ENCODE measurements at places on chromosomes 11 and 22.
A peak's percentile ranks its signal among the peaks of the same experiment; 100 is the strongest.

DNA sequence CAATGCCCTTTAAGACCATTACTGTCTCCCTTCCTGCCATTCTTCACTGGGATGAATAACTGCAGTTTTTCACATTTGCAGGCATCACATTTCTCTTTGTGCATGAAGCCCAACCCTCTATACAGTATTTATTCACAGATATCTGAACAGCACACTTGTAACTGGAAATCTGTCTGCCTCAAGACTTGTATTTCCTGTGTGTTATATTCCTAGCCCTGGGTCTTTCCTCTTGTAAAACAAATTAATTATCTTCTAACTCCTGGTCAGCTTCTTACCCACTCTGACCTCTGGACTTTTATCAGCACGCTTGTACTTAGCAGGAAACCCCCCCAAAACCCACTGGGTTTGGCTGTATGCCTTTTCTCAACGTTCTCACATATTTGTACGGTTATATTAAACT lies 2.0 kb downstream of the CSRP3 start:
- DNase-seq, result no peak

DNA sequence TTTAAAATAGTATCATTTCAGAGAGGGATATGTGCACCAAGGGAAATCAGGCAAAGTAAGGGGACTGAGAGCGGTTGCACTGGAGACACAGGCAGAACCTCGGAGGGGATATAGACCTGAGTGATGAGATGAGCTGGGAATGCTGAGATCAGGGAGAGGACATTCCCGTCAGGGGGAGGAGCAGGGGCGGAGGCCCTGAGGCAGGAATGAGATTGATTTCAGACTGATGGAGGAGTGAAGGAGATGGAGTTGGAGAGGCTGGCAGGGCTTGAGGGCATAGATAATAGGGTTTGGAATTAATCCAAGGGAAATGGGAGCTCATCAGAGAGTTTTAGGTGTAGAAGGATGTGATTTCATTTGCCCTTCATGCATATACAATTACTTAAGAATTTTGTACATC lies 13.2 kb downstream of the CD6 start:
- DNase-seq, result no peak

- no peak for DNase-seq
Measured at GRCh38 chr11:128559496-128560103, 27.8 kb downstream of the ETS1 start.

DNA sequence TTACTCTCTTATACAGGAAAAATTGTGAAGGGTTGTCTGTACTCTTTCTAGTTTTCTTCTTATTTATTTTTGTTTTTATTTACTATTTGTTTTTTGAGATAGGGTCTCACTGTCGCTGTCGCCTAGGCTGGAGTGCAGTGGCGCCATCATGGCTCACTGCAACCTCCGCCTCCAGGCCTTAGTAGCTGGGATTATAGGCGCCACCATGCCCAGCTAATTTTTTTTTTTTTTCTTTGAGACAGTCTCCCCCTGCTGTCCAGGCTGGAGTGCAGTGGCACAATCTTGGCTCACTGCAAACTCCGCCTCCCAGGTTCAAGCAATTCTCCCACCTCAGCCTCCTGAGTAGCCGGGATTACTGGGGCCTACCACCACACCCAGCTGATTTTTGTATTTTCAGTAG lies 18.4 kb downstream of the CUL5 start:
- DNase-seq, result no peak

GRCh38 chr11:6771926-6772893 lies at the start of gene OR2AG2:
Gene OR2AG2, minus strand, starts transcription at chr11:6771976. Its CDS starts 3,019 bp downstream, at chr11:6768957.
- no peak for DNase-seq

- DNase-seq, result no peak
Measured at GRCh38 chr11:15863411-15863810, 492.9 kb downstream of the SOX6 start.

DNA sequence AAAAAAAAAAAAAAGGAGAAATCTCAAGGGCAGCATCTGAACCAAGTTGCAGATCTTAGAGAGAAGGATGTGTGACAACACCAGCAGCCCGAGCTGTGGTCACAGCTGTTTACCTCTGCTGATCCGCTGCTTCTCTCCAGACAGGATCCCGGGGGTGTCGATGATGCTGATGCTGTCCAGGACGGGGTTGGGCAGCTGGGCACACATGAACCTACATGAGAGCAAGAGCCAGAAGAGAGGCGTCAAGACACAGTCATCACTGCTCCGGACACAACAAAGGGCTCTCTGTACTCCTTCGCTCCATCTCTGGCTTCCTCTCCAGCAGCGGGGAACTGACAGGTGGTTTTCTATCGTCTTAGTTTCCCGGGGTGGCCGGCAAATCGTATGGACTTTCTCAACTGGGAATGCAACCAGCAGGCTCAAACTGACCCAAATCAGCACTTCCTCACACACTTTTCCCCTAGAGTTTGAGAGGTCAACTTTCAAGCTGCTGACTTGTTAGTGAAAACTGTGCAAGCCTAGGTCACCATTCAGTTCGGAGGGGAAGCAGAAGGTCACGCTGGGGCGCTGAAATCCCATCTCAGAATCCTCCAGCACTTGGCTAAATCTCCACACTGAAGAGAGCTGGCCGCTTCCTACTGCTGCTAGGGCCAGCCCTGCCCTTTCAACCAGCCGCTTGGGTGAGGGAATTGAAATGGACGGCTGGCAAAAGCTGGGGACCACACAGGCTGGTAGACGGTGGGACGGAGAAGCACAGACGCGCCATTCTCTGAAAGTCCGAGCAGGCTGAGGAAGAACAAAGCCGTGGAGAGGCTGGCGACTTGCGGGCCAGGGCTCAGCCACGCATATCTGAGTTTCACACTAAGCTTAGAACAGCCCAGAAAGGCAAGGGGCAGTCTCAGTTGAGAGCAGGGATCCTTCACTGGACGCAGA lies 3.8 kb downstream of the EHD1 start:
- no peak for DNase-seq

DNA sequence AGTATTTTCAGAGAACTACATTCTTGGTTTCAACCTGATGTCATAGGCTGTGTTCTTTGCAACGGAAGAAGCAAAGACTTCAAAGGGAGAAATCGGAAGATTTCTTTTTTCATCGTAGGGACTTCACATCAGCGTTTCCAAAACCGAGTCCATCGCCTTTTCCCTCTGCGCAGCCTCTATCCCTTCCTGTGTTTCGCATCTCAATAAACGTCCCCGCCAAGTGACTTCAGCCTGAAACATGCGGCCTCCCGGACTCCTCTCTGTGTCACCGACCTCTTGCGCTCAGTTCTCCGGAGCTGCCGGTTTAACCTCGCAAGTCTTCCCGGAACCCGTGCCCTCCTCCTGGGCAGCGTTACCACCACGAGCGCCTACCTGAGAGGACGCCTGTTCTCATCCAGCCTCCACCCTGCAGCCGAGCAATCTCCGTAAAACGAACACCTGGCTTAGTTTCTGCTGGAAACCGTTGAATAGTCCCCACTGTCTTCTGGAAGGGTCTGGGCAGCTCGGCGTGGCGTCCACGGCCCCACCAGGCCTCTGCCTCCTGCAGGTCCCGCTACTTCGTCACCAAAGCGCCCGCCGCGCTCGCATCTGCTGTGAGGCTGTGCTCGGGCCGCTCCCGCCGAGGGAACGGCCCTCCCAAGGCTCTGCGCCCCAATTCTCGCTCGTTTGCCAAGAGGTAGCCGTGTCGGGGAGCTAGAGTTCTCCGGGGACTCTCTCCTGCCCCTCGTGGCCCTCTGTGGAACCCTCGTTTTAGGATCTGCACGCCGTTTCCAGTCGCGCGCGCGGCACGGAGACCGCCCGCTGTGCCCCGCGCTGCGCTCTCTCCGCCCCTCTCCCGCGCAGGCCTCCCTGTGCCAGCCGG lies at the start of gene GLB1L3:
Gene GLB1L3 (plus strand): TSS at position 846 of the 862 bp plus-strand sequence. CDS start 362 bp downstream, outside the sequence.
- DNase-seq, result peak; percentile 59

- DNase-seq, result no peak
Measured at GRCh38 chr22:38718414-38718813, 12.7 kb downstream of the GTPBP1 start.

DNA sequence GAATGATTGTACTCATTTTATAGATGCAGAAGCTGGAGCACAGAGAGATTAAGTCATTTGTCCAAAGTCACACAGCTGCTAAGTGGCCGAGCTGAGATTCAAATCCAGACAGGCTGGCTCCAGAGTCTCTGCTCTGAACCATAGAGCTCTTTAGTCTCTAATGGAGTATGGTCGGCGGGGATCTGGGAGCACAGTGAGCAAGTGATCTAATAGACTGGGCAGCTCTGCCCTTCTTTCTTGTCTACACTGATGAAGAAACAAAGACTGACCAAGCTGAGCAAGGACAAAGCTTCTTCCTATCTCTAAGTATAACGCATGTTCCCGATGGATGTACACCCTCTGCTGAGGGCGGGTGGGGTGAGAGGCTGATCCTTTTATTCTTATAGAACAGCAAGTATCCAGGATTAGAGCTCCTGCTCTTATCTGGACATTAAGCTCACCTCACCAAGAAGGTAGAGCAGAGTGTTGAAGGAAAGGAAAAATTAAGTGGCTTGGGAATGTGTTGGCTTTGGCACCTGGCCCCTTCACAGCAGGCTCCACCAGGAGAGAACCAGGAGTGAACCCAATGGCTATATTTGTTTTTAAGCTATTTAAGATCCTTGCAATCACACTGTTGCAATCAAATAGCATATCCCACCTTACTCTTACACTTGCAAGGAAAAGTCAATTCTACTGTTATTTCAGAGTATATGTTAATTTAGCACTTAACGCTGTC lies 68.7 kb downstream of the ETS1 start:
- no peak for DNase-seq

- DNase-seq, result peak; percentile 33
Measured at GRCh38 chr11:14075118-14076078, 112.9 kb downstream of the SPON1 start.

- no peak for DNase-seq
Measured at GRCh38 chr22:20256551-20257211, 11.4 kb downstream of the RTN4R start.

- DNase-seq, result no peak
Measured at GRCh38 chr22:20491346-20491745, 4.2 kb downstream of the KLHL22 start.

DNA sequence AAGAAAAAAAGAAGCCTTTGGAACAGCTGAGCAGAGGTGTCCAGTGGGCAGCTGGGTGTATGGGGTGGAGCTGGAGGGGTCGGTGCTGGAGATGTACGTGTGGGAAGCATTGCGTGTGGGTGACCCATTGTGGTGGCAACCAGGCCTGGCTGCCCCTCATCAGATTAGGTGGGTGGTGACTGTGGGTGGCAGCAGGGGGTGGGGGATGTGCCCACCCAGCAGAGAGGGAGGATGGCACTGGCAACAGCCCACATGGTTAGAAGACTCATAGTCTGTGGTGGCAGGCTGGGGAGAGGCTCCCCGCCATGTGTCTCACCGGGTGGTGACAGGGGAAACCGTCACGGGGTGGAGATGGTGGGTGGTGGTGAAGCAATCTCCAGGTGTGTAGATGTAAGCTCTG lies 27.6 kb downstream of the TP53I11 start:
- DNase-seq, result no peak

- DNase-seq, result no peak
Measured at GRCh38 chr11:131979364-131979763, 608.9 kb downstream of the NTM start.

- DNase-seq, result no peak
Measured at GRCh38 chr11:33182246-33182878, 21.1 kb upstream of the CSTF3 start.

GRCh38 chr11:117595440-117595839 lies 201.6 kb downstream of the DSCAML1 start:
- DNase-seq, result no peak

DNA sequence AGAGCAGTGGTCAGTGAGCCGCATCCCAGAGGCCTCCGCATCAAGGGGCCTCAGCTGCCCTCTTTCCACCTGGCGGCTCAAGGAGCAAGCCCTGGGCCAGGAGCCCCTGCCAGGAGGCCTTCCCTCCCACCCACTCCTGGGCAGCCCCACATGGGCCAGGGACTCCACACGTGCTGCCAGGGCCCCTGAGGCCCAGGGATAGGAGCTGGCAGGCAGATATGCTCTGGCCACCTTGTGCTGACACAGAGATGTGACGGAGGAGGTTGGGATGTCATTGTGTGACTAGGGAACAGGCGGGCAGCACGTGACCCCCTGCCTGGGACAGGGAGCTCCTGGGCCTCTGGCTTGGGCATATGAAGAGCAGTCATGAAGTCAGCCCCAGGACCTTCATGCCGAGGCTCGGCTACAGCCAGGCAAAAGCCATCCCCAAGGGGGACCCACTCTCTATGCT lies 77.9 kb downstream of the PIWIL3 start:
- DNase-seq, result no peak

- no peak for DNase-seq
Measured at GRCh38 chr11:58330861-58331260, 28.0 kb downstream of the OR5B17 start.

GRCh38 chr11:65404638-65405339 lies 17.8 kb upstream of the NEAT1 start:
- DNase-seq, result no peak

GRCh38 chr11:61817471-61818202 lies 834 bp upstream of the FADS1 start:
- DNase-seq, result no peak

- no peak for DNase-seq
Measured at GRCh38 chr11:12167061-12168000, 56.9 kb downstream of the MICAL2 start.

DNA sequence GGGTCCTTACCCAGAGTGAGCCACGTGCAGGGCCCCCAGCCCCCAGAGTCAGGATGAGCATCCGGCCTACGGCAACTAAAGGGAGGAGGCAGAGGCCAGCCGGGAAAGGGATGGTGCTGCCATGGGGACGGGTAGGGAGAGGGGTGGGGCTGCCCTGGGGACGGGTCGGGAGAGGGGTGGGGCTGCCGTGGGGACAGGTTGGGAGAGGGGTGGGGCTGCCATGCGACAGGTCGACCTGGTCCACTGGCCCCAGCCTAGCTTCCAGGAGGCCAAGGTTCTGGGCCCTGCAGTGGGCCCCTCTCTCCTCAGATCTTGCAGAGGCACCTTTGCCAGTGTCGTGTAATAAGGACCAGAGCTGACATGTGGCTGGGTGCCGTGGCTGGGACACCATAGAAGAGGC lies 187.7 kb downstream of the BRD1 start:
- DNase-seq, result no peak

DNA sequence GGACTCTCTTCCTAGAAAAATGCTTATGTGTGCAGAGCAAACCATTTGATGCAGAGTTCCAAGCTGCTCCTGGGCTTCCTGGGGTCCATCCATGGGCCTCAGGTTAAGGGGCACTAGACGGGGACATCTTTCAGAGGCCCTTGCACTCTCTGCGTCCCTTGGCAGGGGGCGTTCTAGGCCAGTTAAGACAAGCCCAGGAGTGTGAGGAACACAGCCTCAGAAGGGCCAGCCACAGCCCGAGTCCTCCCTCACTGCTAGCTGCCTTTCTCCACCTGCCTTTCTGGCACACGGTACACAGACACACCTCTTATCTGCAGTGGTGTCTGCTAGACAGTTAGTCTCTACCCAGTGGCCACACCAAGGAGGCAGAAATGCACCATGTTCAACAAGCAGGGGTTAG lies 18.0 kb upstream of the BID start:
- no peak for DNase-seq
